ENCODE measurements at places on chromosomes 11 and 22.

DNA sequence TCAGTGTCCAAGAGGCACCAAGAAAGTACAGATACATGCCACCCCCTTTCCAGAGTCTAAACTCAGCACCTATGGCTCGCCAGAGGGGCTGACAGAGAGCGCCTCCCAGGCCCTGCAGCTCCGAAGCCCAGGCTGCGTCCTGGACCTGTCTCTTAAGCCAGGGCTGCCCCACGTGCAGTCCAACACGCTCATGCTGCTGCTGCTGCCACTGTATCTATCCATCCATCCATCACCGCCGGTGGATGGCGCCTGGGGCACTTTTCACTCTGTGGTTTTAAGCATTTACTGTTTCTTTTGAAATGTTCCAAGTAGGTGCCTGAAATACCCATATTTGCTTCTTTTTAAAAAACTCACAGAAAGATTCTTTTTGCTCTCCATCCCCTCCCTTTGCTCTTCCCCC, 41.8 kb downstream of the MACROD1 start:
- no peak for DNase-seq

- DNase-seq = no peak
Measured at GRCh38 chr11:121723246-121723741, 270.5 kb upstream of the SORL1-AS1 start.

- DNase-seq = no peak
Measured at GRCh38 chr11:76668362-76669155, 2.0 kb downstream of the LRRC32 start.

DNA sequence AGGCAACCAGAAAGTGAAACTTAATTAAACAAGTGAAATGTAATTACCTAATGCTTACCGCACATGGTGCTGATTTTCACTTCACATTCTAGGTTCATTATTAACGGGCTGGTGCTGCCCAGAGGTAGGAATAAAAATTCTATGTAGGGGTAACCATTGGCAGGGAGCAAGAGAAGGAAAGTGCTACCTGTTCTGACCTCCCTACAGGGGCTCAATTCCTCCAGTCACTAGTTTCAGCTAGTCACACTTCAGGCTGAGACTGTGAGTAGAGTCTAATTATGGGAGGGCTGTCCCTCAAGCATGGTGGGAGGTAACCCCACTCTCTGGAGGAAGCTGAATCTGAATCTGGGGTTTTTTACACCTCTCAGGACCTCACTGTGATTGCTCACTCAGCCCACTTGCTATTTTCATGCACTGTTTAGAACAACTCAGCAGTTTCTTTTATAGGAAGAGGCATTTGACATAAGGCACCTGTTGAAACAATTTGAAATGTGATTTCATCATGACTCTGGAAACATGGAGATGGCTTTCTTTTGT, 75.4 kb downstream of the MAML2 start:
- DNase-seq = no peak

GRCh38 chr11:93329936-93330445, 551 bp upstream of the DEUP1 start:
- peak; percentile 46 for DNase-seq

- DNase-seq = no peak
Measured at GRCh38 chr22:46349681-46350080, 14.2 kb downstream of the TRMU start.

DNA sequence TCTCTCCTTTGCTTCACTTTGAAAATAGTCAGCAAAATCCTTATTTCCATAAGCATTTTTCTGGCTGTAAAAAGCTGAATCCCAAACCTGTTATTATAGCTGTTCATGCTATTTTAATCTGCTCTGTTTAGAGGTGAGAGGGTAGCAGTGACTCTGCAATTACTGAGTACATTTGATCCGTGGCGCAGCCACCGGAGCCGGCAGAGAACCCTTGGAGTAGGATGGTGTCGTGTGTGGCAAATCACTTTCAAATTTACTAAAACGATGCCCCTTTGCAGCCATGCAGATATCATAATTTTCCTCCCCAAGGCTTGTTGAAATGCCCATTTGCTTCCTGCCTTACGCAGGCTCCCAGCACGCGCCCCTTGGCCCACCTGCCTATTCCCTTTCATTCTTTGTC, 69.6 kb downstream of the ZBTB16 start:
- no peak for DNase-seq

- DNase-seq = no peak
Measured at GRCh38 chr22:27495325-27495724, 306.2 kb downstream of the MN1 start.

- DNase-seq = no peak
Measured at GRCh38 chr11:12235553-12235946, 125.2 kb downstream of the MICAL2 start.

DNA sequence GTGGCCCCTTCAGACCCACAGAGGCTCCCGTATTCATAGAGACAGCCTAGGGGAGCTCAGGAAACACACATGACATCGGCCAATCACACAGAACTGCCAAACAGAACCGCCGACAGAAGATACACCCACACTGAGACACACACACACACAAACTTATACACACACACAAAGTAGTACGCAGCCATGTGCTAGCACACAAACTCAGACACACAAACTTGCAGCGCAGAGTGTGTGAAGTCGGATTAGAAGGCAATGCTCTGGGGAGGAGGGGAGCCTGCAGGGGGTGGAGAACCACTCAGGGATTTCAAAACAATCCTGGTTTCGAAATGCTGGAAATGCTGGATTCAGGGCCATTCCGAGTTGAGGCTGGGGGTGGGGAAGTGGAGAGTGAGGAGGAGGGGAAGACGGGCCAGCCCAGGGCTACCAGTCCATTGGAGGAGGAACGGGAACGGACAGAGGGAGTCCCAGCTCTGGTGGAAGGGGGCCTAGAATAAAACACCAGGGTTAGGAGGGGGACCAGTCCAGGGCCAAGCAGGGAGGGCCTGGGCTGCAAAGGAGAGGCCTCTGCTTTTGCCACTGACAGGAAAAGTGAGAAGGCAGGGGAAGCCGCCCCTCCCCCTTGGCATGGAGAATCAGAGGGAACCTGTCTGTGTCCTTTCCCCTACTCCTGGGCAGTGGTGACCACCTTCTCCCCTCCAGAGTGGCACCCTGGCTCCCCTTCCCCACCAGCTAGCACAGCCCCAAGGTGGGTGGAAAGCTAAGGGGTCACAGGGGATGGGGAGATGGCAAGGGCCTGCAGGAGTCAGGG, 4.4 kb downstream of the BCL9L start:
- no peak for DNase-seq

GRCh38 chr11:110453684-110454354, 24.1 kb downstream of the FDX1 start:
- no peak for DNase-seq

GRCh38 chr11:83223457-83223856, 29.9 kb downstream of the ANKRD42 start:
- DNase-seq = no peak

GRCh38 chr11:74932797-74933196, 16.1 kb downstream of the XRRA1 start:
- DNase-seq = no peak

Measured in ecto neural progenitor cell (in vitro differentiated cells).